ENCODE measurements at places on chromosomes 13 and 19.

- DNase-seq: no peak
Observed at GRCh38 chr19:7788933-7789323, 25.9 kb downstream of the CLEC4M start.

- DNase-seq: no peak
Observed at GRCh38 chr19:7550987-7551761, 15.7 kb downstream of the PNPLA6 start.

DNA sequence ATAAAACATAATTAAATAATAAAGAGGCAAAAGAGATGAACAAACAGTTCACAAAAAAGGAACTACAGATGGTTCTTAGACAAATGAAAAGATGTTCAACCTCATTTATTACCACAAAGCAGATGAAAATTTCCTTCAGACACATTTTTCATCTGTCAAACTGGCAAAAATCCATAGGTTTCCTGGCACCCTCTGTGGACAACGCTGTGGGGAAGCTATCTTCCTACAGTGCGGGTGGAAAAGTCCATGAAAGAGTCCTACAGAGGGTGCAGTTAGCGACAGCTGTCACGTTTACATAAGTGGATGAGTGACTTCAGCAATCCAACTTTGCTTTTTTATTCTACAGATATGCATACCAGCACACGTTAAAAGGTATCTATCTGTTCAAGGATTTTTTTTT lies 30.3 kb upstream of the PDCD5 start:
- DNase-seq: no peak

DNA sequence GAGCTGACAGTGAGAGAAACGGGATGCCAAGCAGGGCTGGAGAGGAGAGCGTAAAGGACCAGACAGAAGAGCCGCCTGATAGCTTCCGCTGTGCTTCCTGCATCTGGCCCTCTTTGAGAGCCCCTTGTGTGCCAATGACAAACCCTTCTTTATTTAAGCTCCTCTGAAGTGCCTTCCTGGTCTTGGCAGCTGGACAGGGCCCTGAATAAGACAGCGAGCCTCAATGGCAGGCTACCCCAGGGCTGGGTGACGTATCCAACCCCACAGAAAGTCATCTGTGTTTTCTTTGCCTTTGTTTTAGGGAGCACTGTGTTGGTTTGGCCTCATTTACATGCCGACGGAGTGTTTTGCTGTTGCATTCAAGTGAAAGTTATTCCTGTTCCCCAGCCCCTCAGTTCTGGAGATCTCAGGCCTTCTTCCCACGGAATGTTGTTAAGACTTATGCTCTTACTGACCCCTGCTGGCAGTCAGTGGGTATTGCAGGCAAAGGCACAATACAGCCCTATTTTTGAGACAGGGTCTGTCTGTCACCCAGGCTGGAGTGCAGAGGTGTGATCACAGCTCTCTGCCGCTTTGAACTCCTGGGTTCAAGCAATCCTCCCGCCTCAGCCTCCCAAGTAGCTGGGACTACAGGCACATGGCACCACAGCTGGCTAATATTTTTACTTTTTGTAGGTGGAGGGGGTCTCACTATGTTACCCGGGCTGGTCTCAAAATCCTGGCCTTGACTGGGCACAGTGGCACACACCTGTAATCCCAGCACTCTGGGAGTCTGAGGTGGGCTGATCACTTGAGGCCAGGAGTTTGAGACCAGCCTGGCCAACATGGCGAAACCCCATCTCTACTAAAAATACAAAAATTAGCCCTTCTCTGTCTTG lies 16.8 kb downstream of the CCL25 start:
- no peak for DNase-seq

GRCh38 chr19:53865523-53865917 lies 2.2 kb upstream of the MYADM start:
- DNase-seq: no peak

DNA sequence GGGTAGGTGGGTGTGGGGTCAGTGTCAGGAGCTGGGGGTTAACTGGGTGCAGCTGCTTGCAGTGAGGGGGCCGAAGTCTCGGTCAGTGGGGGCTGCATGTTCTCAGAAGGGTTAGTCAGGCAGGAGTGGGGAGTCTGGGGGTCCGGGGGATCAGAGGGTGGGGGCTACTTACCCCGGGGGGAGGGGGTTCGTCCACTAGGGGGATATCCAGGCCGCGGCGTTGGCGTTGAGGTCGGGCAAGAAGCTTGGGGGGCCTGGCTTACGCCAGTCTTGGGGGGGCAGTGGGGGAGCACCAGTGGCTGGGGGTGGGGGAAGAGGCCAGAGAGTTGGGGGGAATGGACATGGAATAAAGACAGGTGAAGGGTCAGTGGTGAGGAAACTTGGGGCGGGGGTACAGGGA lies 9.1 kb downstream of the KCNC3 start:
- DNase-seq: no peak

GRCh38 chr19:28264556-28264955 lies 948.4 kb downstream of the UQCRFS1 start:
- no peak for DNase-seq

DNA sequence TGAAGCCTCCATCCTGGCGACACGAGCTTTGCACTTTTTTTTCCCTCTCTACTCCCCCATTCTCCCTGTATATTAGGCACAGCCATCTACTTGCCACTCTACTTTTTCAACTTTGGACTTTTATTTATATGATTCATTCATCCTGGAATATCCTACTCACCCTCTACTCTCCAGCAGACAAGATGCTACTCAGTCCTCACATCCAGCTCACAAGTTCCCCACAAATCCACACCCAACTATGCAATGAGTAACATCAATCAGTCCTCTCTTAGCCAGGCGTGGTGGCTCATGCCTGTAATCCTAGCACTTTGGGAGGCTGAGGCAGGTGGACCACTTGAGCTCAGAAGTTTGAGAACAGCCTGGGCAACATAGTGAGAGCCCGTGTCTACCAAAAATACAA lies 23.9 kb upstream of the URAD start:
- DNase-seq: no peak

DNA sequence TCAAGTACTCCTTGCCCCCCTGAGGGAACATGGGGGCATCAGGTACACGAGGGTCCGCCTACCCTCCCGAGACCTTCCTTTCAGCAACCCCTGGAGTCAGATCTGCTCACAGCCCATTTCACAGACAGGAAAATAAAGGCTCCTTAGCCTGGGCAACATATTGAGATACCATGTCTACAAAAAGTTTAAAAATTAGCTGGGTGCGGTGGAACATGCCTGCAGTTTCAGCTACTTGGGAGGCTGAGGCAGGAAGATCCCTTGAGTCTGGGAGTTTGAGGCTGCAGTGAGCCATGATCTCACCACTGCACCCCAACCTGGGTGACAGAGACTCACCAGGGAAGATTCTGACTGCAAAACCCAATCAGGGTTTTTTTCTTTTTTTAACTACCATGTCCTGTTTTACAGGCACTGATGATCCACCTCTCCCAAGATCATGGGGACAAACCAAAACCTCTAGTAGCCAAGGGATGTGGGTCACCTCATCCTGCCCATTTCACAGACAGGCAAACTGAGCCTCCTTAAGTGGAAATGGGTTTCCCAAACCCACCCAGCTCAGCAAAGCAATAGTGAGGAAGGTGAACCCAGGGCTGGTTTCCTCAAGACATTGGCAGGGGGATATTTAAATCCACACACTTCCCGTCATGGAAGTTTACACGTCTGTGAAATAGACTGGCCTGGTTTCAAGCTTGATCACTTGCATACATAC lies 6.4 kb upstream of the CDKN2D start:
- no peak for DNase-seq

DNA sequence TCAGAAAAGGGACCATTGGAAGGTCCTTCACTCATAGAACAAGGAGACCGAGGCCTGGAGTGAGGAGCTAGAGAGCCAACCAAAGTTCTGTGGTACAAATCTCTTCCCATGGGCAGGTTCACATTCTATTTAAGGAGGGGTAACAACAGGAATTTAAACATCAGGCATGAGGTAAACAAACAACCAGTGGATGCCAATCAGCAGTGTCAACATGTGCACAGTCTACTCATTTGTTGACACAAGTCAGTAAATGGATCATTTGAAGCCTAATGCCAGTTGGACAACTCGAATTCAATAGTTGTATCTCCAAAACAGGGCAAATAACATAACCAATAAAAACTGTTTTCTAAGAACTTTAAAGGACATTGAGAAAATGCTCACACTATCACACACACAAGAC lies 6.3 kb upstream of the DOCK9 start:
- no peak for DNase-seq

GRCh38 chr13:110337247-110337646 lies 30.2 kb downstream of the COL4A2 start:
- DNase-seq: no peak

GRCh38 chr19:38812841-38813320 lies at the start of gene LGALS4:
TSS of gene LGALS4 (minus strand) at chr19:38812945. CDS start at chr19:38812886, 59 bp downstream.
- no peak for DNase-seq

- DNase-seq: no peak
Observed at GRCh38 chr13:66553391-66553790, 676.7 kb downstream of the PCDH9 start.

DNA sequence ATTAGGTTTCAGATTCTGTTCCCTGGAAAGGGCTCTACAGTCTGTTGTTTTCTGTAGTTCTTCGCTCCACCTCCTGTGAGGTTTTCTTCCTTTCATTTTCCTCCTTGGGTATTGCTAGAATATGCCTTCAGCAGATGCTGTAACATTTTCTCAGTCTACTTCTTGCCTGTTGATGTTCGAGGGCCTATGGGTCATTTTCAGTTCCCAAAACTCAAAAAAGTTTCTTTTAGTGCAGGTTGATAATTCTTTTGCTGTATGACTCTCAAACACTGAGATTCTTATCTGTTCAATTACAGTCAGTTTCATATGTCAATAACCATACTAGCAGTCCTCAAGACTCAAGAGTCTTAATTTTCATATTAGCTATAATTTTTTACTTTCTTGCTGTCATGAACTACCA lies 268.3 kb downstream of the RFC3 start:
- DNase-seq: no peak

- DNase-seq: no peak
Observed at GRCh38 chr13:35210261-35210660, 266.2 kb downstream of the MAB21L1 start.

DNA sequence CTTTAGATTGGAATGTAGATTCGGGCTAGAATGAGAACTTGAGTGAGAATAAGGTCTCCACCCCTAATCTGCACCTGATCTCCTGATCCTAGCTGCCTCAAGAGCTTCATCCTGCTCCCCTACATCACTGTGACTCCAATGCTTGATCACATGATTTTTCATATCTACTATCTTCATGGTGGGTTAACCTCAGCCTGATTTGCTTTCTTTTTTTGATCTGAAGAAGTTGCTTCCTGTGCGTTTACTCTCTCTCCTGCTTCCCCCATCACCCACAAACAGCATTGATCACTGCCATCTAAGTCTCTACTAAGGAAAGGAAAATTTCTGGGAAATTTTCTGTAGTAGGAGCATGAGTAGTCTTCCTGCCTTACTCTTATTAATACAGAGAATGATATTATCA lies 1542.1 kb upstream of the SLC10A2 start:
- no peak for DNase-seq

DNA sequence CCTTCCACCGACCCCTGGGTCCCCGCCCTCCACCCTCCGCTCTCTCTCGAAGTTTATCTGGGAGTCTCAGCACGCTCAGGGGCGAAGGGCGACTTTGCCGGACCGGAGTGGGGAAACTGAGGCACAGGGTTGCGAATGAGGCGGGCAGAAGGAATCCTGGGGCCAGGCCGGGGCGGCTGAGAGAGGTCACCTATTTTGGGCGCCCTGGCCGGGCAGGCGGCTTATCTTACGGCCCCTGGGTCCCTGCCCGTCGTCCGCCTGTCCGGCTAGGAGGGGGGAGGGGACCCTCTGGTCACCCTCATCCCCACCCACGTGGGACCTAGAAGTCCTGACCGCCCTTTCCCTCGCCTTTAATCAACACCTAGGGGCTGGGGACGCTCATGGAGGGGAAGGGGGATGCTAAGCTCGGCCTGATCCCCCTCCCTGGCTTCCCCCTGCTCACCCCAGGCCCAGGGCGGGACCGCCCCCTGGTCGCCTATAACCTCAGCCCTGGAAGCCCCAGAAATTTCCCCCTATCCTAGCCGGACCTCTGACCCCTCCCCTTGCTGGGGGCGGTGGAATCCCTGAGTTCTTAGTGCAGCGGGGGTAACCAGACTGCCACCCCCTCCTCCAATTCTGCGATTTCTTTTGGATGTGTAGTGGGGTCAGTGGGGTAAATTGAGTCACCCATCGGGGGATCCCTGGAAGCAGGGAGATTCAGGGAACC lies 556 bp downstream of the TRIP10 start:
- DNase-seq: no peak

- no peak for DNase-seq
Observed at GRCh38 chr13:96821381-96821780, 172.9 kb downstream of the OXGR1 start.
